ENCODE measurements at places on chromosomes 12 and 14.

GRCh38 chr14:22338917-22339715 lies 249.9 kb downstream of the DAD1 start:
- DNase-seq, result no peak

DNA sequence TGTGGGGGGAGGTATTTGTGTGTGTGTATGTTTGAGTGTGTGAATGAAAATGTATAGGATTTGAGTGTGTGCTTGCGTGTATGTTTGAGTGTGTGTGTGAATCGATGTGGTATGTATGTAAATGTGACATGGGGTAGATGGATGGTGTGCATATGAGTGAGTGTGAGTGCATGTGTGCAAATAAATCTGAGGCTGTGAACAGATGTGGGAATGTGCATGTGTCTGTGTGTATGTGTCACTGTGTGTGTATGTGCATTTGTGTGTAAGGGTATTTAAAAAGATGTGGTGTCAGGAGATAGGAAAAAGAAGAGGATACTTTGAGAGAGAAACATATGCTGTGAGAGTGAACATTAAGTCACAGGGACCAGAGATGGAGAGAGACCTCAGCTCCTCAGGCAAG lies 539.6 kb downstream of the MED13L start:
- DNase-seq, result no peak

GRCh38 chr12:110590806-110591326 lies 7.7 kb upstream of the PPTC7 start:
- DNase-seq, result no peak

DNA sequence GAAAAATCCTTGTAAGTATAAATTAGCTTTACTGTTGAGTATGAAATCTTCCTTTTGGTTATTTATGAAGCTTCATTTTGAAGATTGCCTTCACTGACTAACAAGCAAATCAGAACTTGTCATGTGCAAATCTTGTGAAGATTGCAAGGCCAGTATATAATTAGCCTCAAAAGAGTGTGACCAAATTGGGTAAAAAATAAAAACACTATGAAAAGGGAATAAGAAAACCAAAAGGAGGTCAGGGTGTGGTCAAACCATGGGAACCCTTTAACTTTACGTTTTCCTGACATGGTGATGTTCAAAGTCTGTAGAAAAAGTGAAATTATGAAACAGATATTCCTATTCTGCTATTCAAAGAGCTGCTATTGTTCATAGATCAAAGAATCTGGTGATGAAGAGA lies 230.3 kb downstream of the BCAT1 start:
- DNase-seq, result no peak

GRCh38 chr14:81161749-81162148 lies 59.0 kb downstream of the GTF2A1 start:
- DNase-seq, result no peak

- DNase-seq, result no peak
Measured at GRCh38 chr12:79566452-79567174, 124.2 kb downstream of the PAWR start.

DNA sequence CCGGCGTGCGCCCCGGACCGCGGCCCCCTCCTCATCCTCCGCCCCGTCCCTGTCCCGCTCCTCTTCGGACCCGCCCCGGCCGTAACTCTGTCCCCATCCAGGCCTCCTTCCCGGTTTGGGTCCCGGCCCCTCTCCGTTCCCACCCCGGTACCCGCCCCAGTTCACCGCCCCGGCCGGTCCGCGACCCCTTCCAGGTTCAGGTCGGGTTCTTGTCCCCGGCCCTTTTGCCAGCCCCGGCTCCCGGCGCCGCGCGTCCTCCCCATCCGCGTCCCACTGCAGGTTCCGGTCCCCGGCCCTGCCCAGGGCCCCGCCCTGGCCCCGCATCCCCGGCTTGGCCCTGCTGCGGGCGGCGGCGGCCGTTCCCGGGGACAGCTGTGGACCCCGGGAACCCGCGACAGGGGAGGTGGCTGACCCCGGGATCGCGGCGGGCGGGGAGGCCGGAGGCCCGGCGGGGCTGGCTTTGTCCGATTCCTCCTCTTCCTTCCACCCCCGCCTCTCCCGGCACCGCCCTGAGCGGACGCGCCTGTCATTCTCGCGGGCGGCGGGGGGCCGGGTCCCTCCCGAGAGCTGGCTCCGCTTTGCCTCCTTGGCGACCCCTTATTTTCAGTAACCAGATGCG lies 601 bp downstream of the KLC1 start:
- DNase-seq, result no peak

DNA sequence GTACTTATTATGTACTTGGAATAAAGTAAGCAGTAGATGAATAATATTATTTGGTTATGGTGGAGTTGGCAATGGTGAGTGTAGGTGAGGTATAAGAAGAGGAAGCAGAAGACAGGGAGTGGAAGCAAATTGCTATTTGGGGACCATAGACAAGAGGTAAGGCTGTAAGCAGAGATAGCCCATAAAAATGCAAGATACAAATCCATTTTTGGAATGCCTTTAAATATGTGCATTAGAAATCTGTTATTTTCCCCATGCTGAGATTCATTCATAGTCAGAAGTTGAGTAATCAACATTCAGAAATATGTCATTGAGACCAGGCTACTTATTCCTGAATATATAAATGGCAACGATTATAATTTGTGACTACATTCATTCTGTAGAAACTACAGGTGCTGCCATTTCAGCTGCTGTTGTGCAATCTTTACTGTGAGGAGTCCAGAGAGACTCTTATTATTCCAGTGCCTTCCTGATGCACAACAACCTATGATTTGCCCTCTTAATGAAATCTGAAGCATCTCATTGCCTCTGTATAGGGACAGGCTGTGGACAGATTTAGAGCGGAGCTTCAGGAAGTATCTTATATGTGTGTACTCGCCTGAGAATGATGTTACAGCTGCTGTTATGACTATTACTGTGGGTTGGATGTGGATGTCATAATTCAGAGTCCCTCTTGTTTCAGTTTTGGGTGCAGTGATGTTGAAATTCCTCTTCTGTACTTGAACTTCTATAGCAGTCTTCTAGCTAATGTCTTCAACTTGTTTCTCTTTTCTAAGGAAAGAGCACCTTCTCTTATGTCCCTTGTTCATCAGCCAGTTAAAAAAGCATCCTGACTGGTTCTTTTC lies 173.8 kb downstream of the NAV3 start:
- DNase-seq, result no peak

DNA sequence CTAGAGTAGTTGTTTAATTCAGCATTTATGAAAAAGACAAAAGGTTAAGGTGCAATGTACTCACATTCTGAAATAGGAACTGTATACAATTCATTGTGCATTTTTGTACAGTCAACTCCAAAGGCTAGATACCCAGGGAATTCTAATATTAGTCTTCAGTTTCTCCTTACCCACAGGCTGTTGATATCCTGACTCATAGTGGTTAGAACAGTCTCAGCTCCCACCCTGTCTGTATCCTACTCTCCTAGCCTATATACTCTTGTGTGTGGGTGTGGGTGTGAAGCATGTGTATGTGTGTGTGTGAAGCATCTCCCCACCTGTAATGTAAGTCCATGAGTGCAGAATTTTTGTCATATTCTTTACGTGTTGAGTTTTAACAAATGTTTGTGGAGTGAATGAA lies 229.5 kb downstream of the NAV3 start:
- no peak for DNase-seq
